ENCODE measurements at places on chromosomes 2 and 18.

DNA sequence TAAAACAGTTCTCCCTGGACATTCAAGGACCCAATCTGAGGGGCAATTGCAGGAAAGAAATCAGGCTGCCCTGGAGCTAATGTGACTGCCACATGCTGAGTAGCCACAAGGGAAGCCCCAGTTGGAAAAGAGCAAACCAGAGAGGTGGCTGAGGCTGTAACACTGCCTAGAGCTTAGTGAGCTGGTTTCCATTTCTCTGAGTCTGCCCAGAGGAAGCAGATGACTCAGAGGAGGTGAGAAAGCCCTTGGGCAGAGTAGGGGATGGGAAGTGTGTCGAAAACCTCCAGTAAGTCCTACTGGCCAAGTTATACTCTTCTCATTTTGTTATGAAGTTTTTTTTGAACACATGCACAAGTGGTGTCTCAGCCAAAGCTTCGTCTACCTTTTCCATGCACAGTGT lies 753.0 kb downstream of the CNTNAP5 start:
- no peak for DNase-seq

GRCh38 chr18:10285283-10285640 lies 169.2 kb upstream of the APCDD1 start:
- no peak for DNase-seq

DNA sequence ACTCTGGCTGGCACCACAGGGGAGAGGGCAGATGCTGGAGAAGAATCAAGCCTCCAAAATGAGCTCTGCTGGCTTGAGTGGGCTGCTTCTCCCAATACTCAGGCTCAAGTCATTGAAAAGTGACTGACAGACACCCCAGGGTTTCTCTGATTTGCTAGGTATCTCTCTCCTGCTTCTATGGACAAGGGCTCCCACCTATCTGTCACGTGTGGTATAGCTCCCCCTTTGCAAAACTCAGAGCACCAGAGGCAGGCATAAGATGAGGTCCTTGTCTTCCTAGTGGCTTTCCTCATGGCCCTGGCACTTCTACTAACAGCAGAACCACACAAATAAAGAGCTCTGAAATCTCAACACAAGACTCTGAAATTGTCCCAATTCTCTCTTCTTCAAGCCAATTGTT lies 105.2 kb downstream of the GALNT14 start:
- DNase-seq, result no peak

GRCh38 chr18:42168907-42169306 lies 213.9 kb downstream of the PIK3C3 start:
- no peak for DNase-seq

DNA sequence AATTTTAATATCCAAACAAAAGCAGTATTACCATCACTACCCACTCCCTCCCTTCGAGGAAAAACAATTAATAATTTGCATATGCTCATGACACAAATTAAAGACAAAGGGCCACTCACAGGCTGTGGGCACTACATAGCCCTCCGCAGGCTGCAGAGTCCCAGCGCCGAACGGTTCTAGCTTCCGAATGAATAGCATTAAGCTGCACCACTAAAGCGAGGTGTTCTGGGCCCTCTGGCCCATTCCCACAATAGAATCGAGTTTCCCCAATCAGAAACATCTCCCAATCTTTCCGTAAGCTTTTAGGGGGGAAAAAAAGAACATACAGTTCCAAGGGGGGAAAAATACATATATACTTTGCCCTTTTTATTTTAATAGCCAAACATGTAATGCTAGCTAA lies 14.5 kb upstream of the SIX3 start:
- DNase-seq, result no peak

DNA sequence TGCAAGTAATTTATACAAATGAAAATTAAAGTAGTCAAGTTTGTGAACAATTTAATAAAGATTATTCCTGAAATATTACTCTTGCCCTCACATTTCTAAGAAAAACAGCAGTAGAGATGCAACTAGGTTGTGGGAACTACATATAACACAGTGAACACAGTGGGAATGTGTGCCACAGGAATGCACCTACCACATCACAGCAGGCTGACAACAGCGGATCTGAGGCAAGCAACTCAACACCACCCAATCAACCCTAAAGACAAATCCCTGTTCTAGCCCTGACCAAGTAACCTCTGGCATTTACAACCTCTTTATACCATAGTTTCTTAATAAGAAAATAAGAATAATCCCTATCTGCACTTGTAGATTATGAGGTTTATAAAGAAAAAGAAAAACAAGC lies 23.4 kb downstream of the MBOAT2 start:
- DNase-seq, result no peak

GRCh38 chr18:55396979-55397378 lies 191.0 kb downstream of the TCF4 start:
- no peak for DNase-seq

DNA sequence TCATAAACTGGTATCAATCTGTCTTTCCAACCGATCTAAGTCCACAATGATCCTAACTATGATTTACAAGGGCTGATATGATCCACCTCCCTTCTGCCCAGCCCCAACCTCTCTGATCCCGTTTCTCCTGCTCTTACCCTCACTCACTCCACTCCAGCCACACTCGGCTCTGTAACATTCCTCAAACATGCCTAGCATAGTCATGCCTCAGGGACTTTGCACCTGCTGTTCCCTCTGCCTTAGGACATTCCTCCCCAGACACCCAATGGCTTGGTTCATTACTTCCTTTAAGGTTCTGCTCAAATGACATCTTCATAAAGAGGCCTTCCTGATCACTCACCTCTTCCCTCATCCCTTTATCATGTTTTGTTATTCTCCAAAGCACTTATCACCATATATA lies 9.2 kb downstream of the DUSP11 start:
- DNase-seq, result no peak

DNA sequence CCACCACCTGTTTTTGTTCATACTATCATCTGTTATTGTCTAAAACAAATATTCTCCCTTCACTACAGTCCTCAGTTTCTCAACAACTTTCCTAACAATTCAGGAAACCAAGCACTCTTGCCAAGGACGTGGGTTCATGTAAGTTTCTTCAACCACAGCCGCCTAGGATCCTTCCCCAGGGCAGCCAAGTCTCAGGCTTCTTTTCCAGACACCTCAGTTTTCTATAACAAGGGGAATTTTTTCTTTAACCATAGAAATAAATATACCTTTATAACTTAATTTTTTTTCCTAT lies 39.4 kb upstream of the AGPS start:
- no peak for DNase-seq

DNA sequence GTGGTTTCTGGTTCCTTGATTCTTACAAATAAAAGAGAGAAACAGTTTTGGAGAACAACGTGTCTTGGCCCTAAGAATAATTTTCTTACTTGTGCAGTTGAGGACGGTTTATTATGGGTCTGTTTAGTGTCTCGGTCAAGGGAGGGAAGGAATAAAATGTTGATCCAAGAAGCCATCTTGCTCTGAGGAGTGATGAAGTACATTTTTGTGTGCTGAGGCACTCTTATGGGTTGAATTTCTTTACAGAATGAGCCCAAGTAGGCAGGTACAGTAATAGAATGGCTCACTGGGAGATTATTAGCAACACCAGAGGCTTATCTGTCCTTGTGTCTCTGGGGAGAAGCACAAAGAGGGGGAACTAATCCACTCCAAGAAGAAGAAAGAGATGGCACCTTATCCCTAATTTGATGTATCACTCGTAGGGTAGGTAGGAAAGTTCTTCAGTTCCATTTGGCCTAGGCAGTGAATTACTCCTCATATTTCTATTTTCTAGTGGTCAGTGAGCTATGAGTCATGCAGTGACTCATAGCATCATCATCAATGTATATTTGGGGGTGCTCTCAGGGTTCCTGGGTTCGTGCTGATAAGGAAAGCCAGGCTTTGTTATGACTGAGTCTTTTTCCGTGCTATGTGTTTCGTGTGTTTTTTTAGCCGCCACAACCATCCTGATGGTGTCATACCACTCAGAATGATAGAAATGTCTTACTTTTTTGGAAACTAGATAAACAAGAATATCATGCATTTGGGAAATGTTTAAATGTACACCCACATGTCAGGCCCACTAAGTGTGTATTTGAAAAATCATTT lies 250.1 kb upstream of the CTAGE1 start:
- no peak for DNase-seq

DNA sequence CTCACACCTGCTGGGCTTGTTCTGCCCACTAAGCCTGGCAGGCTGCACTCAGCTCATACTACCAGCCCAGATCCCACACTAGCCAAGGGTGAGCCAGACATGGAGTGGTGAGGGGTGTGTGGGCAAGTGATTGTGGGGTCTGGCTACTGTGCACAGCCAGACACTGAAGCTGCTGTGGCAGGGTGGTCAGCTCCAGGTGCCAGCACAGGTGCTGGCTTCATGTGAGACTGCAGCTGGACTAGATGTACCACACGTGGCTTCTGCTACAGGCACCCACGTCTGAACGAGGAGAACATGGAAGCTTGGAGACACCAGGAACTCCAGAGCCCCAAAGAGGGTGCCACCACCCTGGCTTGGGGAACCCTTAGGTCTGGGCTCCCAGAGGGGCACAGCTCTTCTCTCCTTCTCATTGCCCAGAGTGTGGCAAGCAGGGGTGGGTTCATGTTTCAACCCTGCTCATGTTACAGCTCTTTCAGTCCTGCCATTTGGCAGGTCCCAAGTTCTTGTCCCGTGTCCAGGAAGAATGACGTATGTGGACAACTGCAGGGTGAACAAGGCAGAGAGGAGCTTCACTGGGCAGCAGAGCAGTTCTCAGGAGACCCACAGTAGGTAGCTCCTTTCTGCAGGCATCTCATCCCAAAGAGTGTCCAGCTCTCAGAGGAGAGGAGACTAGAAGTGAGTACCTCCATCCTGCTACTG lies 1624.2 kb upstream of the TMEFF2 start:
- no peak for DNase-seq

DNA sequence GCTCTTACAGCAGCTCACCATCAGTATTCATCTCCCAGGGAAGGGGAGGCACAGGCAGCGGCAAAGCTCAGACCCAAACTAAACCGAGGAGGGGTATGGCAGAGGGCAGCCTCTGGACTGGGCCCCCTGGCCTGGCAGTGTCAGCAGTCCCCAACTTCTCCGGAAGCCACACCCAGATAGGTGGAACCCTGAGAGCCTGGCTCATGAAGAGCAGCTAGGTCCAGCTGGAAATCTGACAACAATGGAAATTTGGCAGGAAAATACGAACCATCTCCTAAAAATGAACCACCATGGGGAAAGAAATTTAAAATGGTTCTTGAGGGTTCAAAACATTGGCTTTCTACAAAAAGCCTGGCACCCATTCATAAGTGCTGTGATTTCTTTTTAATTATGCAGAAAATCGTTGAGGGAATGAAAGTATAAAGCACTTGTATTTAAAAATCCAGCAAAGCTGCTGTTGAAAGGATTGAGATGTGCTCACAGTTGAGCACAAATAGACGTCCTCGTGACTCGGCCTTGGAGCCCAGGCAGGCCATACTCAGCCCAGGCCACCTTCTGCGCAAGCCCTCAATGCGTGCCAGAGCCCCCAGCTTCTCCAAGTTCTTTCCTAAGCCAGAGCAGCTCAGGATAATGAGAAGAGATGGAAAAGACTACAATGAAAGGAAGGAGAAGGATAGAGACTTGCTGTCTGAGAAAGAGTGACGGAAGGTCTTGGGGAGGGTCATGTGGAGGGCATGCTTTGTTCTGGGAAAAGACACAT lies 93.0 kb downstream of the COL6A3 start:
- DNase-seq, result no peak

DNA sequence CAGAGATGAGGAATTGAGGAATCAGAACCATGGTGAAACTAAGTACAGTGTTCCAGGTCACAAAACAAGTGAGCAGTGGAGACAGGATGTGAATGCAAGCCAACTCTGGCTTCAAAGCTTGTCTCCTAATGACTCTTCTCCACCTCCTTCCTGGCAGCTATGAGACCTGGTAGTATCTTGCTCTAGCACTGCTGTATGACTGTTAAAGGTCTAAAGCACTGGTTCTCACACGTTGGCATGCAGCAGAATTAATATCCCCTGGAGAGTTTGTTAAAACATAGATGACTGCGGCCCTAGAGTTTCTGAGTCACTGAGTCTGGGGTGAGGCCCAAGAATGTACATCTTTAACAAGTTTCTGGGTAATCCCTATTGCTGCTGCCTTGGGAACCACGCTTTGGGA lies 63.3 kb downstream of the SUCLG1 start:
- no peak for DNase-seq

- no peak for DNase-seq
Measured at GRCh38 chr2:64857581-64858471, 131.4 kb upstream of the SLC1A4 start.

GRCh38 chr18:63043516-63043915 lies 276.1 kb downstream of the BCL2 start:
- no peak for DNase-seq

DNA sequence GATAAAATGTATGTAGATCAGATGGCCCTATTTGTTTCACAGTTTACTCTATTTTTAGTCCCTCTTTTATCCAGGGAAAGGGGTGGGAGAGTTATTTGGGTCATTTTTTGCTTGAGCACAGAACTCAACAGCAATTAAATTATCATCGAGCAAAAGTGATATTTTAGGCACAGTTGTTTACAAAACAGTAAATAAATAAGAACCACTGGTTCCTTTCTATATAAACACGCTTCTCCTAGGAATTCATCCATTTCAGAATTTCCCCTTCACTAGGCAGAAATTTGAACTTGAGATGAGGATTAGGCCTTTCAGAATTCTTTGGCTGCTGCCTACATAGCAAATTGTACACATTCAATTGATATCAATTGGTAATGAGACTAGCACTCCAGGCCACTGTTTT lies 812.4 kb downstream of the CNTNAP5 start:
- no peak for DNase-seq

DNA sequence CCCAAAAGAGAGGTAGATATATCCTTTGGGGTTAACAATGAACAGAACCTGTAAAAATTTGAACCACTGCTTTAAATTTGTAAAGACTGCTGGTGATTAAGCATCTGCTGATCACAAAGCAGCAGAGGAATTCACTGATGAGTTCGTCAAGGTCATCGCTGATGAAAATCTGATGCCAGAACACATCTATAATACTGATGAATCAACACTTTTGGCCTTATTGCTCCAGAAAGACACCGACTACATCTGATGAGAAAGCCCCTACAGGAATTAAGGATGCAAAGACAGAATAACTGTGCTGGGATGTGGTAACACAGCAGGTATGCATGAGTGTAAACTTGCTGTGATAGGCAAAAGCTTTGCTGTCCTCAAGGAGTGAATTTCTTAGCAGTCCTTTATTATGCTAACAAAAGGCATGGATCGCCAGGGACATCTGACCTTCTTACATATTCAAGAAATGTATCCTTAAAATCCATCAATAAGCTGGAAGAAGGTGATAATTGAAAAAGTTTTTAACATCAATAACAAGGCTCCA lies 30.5 kb upstream of the SGPP2 start:
- no peak for DNase-seq

DNA sequence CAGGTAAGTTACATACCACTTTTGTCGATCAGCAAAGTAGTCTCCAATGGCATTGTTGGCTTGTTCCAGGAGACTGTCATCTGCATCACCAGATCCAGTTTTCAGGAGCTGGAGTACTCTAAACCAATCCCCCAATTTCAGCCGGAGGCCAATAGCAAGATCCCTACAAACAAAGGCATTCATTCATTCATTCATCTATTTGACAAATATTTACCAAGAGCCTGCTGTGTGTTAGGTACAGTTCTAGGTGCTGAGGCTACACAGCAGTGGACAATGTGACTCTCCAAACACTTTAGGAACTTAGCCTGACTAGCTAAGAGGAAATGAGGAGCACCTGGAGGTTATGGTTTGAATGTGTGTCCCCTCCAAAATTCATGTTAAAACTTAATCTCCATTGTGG lies 34.4 kb upstream of the TTC32 start:
- DNase-seq, result no peak

Data from activated CD8-positive, alpha-beta memory T cell treated with anti-CD3 and anti-CD28 coated beads for 1 hour (primary cell).